T follicular helper cell (primary cell): ENCODE measurements at places on chromosomes 6 and 20.

GRCh38 chr6:20274137-20274536 is 61.9 kb upstream of the MBOAT1 start:
- DNase-seq = no peak

GRCh38 chr6:42507195-42507594 is 55.5 kb upstream of the TRERF1 start:
- DNase-seq = no peak

DNA sequence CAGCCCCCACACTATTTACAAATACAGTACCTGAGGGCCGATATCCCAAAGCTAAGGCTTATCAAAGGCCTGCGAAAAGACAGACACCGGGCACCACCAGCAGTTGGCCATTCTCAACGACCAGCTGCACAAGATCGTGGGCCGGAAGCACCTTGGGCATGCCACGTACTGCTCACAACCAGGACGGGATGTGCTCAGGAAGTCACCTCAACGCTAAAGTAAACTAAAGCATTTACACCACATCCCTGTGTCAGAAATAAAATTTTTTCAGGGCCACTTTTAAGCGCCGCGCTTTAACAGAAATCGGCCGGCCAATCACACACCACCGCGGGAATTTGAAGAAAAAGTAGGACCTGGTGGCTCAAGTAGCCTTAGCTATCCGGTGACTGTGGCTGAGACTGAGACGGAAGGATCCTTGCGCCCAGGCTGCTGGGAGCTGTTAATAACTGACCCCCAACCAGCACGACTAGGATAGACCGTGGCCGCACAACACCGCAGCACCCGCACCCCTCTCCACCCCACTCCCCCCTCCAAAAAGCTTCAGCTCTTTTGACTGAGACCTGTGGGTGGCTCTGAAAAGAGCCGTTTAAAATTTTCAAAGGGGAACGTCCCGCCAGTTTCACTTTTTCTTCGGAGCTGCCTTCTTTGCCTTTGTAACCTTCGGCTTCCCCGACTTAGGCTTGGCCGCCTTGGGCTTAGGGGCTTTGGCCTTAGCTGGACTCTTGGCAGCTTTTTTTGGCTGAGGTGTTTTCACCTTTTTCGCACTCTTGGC is 131.2 kb upstream of the BTN3A2 start:
- DNase-seq = peak; percentile 54

DNA sequence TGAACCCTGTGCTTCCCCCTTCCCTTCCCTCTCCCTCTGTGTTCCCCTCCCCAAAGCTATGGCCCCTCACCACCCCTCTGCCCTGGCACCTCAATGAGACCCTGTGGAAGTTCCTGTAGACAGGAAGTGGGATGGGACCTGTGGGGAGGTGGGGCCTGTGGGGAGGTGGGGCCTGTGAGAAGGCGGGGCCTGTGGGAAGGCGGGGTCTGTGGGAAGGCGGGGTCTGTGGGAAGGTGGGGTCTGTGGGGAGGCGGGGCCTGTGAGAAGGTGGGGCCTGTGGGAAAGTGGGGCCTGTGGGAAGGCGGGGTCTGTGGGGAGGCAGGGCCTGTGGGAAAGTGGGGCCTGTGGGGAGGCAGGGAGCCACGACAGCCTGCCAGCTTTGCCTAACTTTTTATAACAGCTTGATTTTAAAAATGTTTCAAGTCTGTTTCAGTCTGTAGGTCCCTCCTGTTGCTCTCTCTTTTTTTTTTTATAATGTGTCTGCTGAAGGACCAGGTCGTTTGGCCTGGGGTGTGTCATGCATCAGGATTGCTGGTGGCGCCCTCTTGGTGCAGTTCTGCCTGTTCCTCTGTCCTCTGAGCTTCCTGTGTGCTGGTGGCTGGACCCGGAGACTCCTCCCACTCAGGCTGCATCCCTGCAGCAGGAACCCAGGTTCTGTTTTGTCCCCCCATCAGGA is 70.5 kb upstream of the SLCO4A1 start:
- DNase-seq = no peak
